ENCODE measurements at places on chromosomes 12 and 14.
A peak's percentile ranks its signal among the peaks of the same experiment; 100 is the strongest.

- DNase-seq: no peak
Measured at GRCh38 chr12:80857311-80857710, 80.4 kb downstream of the LIN7A start.

DNA sequence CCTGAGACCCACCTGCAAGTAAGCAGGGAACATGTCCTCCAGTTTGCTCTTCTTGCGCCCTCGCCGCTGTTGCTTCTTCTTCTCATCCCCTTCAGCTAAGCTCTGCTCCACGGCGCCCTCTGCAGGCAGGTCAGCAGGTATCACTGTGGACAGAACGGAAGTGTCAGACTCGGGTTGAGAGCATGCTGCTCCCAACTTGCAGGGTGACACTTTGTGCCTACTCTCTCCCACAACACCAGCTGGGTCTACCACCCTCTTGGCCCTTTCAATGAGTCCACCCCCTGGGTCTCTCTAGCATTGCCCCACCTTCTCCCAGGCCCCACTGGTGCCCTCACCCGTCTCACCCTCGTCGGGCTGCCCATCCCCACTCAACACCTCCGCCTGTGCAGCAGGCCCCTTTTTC is 16.7 kb downstream of the KMT2D start:
- peak; percentile 45 for DNase-seq

GRCh38 chr12:105085501-105085900 is 1.2 kb upstream of the ALDH1L2 start:
- no peak for DNase-seq

DNA sequence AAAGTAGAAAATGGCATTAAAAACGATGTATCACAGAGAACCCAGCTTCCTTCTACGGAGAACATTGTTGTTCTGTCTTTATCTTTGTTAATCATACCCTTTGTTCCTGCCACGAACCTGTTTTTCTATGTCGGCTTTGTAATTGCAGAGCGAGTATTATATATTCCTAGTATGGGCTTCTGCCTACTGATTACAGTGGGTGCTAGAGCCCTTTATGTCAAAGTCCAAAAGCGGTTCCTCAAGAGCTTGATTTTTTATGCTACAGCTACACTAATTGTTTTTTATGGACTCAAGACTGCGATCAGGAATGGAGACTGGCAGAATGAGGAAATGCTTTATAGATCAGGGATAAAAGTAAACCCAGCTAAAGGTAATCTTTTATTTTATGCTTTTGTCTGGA is 209.6 kb downstream of the TMTC2 start:
- DNase-seq: no peak

GRCh38 chr12:109752117-109753053 is 38.8 kb downstream of the FAM222A start:
- no peak for DNase-seq

DNA sequence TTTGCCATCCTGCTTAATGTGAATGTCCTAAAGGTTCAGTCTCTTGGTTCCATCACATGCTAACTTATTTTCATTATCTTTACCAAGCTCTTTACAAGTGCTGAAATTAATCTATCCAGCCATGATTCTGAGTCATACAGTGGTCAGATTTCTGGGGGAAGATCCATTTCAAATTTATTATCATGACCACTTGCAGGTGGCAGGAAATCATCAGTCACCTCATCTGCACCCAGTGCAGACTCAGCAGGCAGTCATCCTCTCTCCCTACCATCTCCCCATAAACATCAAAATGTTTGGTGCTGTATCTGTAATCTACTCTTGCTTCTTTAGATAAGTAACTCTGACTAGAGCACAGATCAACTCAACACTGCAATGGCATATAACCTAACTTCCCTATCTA is 23.5 kb downstream of the ATG14 start:
- no peak for DNase-seq

DNA sequence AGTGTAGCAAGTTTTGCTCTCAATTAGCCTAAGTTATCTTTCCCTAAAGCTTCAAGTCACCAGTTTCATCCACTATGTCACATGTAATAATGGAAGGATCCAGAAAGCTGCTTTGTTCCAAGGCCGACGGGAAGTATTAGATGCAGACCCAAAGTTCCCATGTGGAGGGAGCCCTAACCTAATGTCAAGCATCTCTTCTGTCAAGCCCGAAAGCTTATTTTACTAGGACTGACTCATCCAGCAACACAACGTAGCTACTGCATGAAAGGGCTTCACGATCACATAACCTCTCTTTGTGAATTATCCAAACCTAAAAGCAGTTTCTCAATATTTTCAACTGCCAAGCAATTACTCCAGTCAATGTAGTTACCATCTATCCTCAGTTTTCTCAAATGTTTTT is 133.4 kb downstream of the SLC6A15 start:
- DNase-seq: no peak

DNA sequence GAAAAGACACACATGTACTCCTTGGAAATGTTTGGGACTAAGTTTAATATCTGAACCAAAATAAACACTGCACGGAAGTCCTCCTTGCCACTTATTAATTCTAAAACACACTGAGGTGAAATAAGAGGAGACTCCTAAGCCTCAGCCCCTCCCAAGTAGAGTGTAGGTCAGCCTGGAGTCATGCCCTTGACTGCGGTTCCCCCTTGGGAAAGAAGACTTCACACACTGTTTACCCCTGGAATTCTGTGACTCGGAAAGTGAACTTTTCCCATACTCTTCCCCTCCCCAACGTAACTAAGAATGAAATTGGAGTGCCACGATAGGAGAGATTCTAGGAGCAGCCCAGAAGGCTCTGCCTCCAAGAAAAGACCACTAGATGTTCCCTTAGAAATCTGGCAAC is 8.6 kb upstream of the TFCP2 start:
- no peak for DNase-seq

GRCh38 chr12:79370021-79370420 is 320.7 kb downstream of the PAWR start:
- no peak for DNase-seq

- DNase-seq: no peak
Measured at GRCh38 chr12:114836609-114837008, 152.6 kb upstream of the TBX3 start.

DNA sequence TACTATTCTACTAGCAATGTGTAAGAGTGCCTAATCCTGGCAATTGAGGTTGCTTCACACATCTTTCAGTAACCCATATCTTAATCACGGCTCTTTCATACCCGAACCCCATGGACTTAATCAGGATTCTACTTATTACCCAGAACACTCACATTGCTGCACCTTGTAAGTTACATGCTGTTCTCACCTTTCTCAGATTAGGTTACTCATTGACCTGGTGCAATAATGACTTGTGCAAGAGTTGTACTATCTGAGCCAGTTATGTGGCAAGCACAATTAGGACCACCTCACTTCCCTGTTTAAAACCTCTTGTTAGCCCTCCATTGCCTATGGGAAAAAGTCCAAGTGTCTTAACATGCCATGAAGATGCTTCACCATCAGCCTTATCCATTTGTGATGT is 306.7 kb upstream of the E2F7 start:
- no peak for DNase-seq

- no peak for DNase-seq
Measured at GRCh38 chr12:26744697-26745440, 88.1 kb downstream of the ITPR2 start.

- DNase-seq: no peak
Measured at GRCh38 chr12:93180566-93180965, 197.2 kb upstream of the NUDT4 start.

DNA sequence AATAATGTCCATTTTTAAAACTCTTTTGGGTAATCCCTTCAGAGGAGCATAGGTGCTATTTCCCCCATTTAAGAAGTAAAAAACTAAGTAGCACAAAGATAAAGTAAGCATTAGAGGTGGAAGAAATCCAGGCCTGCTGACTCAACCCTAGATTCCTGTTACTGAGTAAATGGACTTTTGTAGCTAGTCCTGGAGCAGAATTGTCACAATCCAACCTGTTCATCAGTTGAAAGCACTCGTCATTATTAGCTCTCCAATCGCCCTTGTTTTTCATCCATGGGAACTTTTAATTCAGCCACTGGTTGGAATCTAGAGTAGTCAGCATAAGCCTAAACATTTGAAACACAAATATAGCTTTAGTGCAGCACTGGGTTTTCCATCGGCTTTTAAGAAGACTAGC is 139.5 kb upstream of the AMIGO2 start:
- no peak for DNase-seq

GRCh38 chr14:54691525-54692283 is 124.8 kb downstream of the SAMD4A start:
- DNase-seq: no peak

- DNase-seq: no peak
Measured at GRCh38 chr12:1857086-1857485, 36.7 kb downstream of the LRTM2 start.

- no peak for DNase-seq
Measured at GRCh38 chr14:100159094-100159864, at the start of gene DEGS2. TSS of gene DEGS2 (minus strand) at chr14:100159645. CDS start at chr14:100159587, 58 bp downstream.

DNA sequence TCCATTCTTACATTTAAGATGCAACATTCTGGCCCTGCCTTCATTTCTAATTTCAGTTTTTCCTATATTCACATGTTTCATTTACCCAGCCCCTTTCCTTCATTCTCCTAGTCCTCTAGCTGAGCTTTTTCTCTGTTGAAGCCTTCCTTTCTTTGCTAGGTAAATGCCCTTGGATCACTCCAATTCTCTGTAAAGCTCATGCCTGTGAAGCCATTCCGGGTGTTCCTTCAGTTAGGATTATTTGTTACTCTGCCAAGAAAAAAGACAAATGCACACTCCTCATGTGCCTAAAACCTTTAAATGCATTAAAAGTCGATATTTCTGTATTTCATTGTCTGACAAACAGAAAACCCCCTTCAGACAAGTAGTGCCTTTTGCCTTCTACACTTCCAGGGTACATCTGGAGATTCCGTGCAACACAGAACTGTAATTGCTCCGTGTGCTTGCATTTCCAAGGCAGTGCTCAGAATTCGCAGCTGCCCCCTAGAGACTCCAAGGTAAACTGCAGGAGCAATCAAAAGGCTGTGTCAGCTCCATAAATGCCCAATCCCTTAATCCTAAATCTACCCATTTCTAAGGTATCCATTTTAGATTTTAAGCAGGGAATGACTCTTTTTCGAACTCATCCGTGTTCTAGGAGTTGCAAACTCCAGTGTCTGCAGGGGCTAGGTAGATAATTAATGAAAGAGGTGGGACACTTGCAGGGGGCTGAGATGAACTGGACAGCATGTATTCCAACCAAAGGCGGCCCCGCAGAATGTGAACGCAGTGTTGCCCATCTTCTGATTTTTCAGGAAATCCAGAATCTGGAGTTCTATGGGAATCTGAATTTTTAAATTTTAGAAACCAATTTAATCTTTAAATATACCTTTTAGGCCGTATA is 320.2 kb downstream of the GRIN2B start:
- DNase-seq: no peak

DNA sequence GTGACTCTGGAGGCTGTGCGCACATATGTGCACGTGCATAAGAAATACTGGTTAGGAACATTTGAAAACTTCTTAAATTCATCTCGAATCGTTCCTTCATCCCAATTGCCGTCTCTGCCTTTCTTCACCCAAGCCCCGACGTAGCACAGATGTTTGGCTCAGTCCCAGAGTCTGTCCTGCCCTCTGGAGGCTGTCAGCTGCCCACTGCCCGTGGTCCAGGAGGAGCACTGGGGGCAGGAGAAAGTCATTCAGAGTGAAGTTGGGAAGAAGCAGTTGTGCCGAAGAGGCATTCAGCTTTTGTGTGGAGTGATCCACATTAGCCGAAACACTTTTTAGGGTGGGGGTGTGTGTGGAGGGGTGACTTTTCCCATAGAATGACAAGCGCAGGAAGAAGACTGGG is 124.9 kb downstream of the TSPAN9 start:
- DNase-seq: no peak

GRCh38 chr12:104280717-104281458 is 22.7 kb upstream of the EID3 start:
- DNase-seq: no peak

- DNase-seq: no peak
Measured at GRCh38 chr12:100741084-100741711, 53.4 kb upstream of the ANO4 start.

DNA sequence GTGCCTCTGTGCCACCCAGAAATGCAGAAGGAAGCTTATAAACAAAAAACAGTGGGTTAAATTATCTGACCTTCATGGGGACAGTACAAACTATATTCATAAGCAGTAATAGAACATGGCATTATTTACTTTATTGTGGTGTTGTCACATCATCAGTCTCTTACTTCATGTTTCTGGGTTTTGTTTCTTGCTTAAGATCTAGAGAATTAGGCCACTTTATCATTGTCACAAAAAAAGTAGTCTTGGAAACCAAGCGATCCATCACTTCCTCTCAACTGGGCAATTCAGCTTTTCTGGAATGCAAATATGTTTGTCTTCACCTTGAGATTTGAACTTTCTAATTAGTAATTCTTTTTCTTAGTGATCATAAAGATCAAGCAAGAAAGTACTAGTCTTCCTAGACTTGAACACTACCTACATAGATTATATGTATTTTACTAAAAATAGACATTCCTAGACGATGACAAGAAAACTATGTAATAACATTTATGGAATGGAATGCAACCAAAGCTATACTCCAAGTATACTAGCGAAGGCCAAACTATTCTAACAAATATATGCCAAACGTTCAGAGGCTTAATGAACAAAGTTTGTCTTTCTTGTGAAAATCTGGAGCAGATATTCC is 363.4 kb downstream of the DAD1 start:
- DNase-seq: no peak

DNA sequence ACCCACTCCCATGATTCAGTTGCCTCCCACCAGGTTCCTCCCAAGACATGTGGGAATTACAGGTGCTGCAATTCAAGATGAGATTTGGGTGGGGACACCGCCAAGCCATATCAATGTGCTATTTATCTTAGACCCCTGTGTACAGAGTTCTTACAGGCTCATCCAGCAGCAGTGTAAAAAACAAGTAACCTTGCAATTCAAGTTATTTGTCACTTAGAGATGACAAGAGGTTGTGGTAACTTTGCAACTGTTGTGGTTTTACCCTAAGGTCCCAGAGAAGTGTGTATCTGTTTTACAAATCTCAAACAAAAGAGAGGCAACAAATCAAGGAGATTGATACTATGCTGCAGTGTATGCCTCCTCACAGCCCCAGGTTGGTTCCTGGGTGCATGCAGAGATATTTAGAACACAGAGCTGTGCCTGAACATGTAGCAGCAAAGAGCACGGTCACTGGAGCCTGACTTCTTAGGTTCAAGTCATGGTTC is 11.5 kb upstream of the HELB start:
- no peak for DNase-seq

GRCh38 chr14:54451961-54452360 is 10.8 kb upstream of the CNIH1 start:
- DNase-seq: no peak

GRCh38 chr14:105022276-105022670 is 1.4 kb upstream of the CDCA4 start:
- no peak for DNase-seq

- no peak for DNase-seq
Measured at GRCh38 chr12:2264651-2265232, 212.0 kb downstream of the CACNA1C start.

GRCh38 chr14:106459971-106460730 is 933.8 kb downstream of the TMEM121 start:
- peak; percentile 62 for DNase-seq

GRCh38 chr12:103832048-103832997 is 8.7 kb downstream of the NT5DC3 start:
- DNase-seq: no peak

GRCh38 chr12:64004641-64005040 is 160.1 kb downstream of the SRGAP1 start:
- DNase-seq: no peak

GRCh38 chr14:80978403-80978802 is 23.0 kb downstream of the TSHR start:
- no peak for DNase-seq

GRCh38 chr12:89880690-89881350 is 172.2 kb upstream of the ATP2B1 start:
- DNase-seq: no peak

GRCh38 chr12:59401862-59402261 is 194.0 kb upstream of the SLC16A7 start:
- DNase-seq: no peak

Data from stimulated activated CD4-positive, alpha-beta T cell treated with anti-CD3 and anti-CD28 coated beads, TNF-alpha, amount 100 ng/mL, for 1 hour (primary cell).